ENCODE measurements at places on chromosomes 5 and 9.

DNA sequence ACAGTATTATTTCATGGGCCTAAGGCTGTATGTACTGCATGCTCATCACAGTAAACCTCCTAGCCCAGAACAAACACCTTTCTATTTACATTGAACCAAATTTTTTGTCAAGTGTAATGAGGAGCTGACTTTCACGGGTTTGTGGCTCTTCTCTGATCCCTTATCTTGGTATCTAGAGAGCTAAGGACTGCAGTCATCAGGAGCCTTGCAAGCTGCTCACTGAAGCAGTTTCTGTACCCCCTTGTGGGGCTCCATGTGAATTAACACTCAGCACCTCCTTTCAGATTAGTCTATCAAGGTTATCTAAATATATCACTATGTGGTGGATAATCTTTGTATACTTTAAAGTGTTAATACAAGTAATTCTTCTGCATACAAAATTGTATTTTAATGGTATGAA lies 108.2 kb downstream of the AUH start:
- no peak for DNase-seq

GRCh38 chr5:107633171-107633901 lies 37.4 kb downstream of the EFNA5 start:
- DNase-seq, result no peak

- DNase-seq, result no peak
Observed at GRCh38 chr9:83468821-83469220, 69.4 kb downstream of the FRMD3 start.

GRCh38 chr5:129110742-129111141 lies 16.2 kb downstream of the ISOC1 start:
- peak; percentile 24 for DNase-seq

DNA sequence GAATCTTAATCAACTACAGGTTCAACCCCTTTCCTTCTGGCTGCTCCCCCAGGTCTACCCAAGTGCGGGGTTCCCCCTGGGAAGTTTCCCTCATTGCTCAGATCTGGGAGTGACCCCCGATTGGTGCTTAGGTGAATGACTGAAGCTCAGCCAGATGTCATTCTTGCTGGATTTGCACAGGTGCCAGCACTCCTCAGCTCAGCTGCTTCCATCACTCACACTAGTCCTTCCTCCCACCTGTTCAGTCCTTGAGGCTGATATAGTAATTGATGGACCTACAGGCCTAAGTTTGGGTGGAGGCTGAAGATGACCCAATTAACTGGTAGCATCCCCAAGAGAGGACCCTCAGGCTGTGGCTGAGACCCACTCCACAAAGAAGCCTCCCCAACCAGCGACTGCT lies 32.9 kb downstream of the PRLR start:
- no peak for DNase-seq

GRCh38 chr9:8106362-8106761 lies 306.8 kb upstream of the DMAC1 start:
- DNase-seq, result no peak

DNA sequence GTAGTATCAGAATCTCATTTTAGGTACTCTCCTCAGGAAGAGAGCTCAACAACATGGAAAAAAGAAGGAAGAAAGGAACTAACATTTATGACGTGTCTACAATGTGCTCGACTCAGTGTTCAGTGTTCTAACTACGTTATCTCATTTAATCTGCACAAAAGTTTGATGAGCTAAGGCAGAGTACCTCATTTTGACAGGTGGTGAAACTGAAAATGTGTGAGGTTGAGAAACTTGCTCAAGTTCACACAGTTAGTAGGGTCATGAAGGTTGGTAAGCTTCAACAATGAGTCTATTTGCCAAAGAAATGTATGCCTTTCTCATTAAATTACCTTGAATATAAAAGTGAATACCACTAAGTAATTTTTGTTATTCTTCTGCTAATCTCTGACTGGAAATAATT lies 165.1 kb downstream of the CAAP1 start:
- no peak for DNase-seq

- DNase-seq, result no peak
Observed at GRCh38 chr5:1536871-1537602, 13.3 kb upstream of the LPCAT1 start.

- DNase-seq, result peak; percentile 3
Observed at GRCh38 chr5:122077366-122078115, 518 bp downstream of the LOX start.

DNA sequence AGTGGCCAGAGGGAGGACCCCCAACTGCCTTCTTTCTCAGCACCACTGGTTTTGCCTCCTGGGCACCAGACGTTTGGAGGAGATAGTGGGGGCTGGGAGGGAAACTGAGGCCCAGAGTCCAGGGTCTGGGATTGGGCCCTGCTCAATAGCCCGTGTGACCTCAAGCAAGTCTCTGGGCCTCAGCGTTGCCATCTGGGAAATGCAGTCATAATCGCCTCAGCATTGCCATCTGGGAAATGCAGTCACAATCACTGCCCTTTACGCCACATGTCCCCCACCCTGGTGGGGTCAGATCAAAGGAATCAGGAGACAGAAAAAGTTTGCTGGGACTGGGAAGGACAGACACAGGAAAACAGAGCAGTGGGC lies 1.6 kb downstream of the SH2D3C start:
- no peak for DNase-seq

DNA sequence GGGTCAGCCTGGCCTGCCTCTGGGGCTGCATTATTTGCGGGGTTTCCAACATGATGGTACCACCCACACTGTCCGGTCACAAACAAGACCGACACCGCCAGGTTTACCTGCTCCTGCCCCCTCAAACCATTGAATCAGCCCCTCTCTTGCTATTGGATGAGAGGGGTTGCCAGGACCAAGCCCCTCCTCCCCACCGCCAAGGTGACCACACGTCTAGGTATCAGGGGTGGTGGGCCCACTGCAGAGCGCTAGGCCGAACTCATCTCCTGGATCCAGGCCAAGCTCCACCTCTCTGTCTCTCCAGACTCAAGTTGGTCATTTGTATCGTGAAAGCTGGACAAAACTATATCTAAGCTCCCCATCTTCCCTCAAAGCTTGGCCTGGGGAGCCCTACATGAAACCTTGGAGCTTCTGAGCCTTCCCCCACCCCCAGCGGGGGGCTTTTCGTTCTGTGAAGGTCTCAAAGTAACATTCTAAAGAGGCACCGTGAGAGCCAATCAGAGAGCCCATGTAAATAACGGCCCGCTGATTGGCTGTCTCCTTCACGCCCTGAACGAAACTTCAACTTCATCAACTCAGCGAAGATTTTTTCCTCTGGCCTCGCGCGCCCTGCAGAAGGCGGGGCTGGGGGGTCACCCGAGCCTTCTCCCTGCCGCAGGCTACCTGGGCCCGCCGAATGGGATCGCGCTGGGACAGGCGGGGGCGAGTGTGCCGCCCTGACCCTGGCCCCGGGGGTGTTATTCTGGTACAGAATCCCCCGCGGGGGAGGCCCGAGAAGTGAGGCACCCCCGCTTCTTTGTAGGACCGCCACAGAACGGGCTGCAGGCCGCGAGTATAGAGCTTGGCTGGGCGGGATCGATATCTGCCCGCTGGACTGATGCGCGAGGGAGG lies 49.6 kb upstream of the PSD2 start:
- peak; percentile 77 for DNase-seq

- DNase-seq, result no peak
Observed at GRCh38 chr9:129888293-129889121, 53.2 kb downstream of the USP20 start.

GRCh38 chr5:54743997-54744788 lies 226.6 kb downstream of the SNX18 start:
- DNase-seq, result peak; percentile 60

GRCh38 chr9:96232539-96233241 lies 69.3 kb downstream of the HSD17B3 start:
- DNase-seq, result peak; percentile 54

DNA sequence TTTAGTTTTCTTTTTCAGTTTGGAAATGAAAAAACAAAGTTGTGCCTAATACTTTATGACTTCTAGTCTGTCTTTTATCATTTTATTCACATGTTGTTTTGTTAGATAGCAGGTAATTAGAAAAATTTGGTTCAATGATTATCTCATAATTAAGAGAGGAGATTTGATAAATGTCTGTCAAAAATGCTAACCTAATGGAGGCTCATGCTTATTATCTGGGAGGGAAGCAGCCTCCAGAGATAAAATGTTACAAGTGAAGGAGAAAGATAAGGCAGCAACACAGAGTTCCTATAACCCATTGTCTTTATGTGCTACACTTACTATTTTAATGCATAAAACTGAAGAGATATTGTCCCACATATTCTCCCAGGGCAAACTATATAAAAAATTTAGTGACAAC lies 53.5 kb downstream of the SLC27A6 start:
- no peak for DNase-seq

- no peak for DNase-seq
Observed at GRCh38 chr5:135891268-135891667, 4.4 kb downstream of the IL9 start.

- DNase-seq, result no peak
Observed at GRCh38 chr5:108983461-108984092, 235.9 kb downstream of the FER start.

GRCh38 chr9:85416715-85417114 lies 325.0 kb downstream of the AGTPBP1 start:
- DNase-seq, result no peak

- DNase-seq, result no peak
Observed at GRCh38 chr9:70988551-70988950, 132.9 kb downstream of the TRPM3 start.
